ENCODE measurements at places on chromosomes 12 and 14. TPM values are rescaled to one million over a fixed set of nuclear protein-coding genes. Genes with fewer than 3 reads are reported as not detected.

Gene LMNTD1
- 0.32 TPM for total RNA-seq

Gene TCL1A
- total RNA-seq: not detected

Gene SLC17A8
- total RNA-seq: 0.16 TPM

Gene FAIM2
- 3.3 TPM for total RNA-seq

Gene SLC7A7
- total RNA-seq: 2.5 TPM

Gene BRMS1L
- total RNA-seq: 3.6 TPM

Gene ACSM4
- total RNA-seq: not detected

Gene RACGAP1
- 24.0 TPM for total RNA-seq

Data from bronchial smooth muscle cell (primary cell).